ENCODE measurements at places on chromosomes 6 and 20.
A peak's percentile ranks its signal among the peaks of the same experiment; 100 is the strongest.

DNA sequence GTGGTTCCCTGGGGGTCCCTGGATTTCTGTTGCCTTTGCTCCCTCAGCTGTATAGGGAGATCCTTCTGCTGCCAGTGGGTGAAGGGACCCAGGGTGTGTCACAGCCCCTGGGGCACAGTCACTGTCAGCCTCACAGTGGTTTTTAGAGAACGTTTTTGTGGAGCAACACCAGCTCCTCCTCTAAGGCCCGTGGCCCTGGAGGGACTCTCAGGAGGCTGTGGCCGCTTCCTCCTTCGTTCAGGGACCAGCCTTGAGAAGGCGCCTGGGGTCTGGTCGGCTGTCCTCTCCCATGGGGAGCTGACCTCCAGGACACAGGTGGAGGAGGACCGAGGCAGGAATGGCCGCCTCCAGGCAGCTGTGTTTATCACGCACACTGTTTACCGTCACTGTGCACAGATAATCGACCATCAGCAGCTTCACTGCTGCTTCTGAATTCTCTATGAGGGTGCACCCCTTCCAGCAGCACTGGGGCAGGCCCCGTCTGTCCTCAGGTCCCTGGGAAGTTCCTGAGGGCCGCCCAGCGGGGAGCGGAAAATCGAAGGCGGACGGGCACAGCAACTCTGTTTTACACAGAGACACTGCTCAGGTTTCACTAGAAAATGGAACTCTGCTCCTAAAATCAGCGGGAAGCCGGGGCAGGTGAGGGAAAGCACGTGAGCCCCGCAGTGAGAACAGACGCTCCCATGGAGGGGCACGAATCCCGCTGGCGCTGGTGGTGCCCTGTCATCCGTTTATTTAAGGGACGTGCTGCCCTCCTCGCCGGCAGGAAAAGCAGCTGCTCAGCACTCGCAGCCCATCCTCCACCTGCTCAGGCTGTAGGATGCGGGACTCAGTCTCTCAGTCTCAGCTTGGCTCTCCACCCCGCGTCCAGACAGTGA is 10.4 kb upstream of the FRMD1 start:
- DNase-seq, result no peak

GRCh38 chr6:80196906-80197305 is 90.4 kb downstream of the BCKDHB start:
- DNase-seq, result no peak

DNA sequence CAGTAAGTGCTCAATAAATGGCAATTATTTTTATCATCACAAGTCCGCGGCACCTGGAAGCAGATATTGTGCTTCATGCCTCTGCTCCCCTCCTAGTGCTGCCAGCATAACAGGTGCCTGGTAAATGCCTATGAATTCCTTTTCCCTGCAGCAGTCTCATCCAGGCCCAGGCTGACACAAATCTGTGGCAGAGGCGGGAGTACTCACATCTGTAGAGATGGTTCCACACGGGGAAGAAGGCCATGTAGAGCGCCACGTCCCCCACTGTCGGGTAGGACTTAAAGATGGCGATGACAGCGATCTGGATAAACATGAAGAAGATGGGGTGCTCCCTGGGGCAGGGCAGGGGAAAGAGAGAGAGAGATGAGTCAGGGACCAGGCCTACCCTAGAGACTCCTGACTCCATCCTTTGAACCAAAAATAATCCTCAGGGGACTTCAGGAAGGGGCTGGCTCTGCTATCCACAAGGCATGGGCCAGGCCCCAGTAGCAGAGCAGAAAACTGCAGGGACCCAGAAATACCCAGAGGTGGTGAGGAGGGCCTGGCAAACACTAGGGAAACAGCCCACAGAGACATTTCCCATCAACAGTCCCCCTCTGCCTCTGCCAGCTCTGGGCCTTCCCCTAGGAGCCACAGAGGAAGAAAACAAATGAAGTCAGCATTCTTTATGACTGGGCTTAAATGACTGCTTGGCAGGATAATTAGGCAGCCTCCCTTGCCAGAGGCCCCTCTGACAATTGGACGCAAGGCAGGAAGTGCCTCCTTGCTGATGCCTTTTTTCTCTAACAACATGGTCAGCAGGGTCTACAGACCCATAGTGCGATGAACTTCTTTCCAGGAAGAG is 23.0 kb downstream of the MAP1LC3A start:
- DNase-seq, result no peak

DNA sequence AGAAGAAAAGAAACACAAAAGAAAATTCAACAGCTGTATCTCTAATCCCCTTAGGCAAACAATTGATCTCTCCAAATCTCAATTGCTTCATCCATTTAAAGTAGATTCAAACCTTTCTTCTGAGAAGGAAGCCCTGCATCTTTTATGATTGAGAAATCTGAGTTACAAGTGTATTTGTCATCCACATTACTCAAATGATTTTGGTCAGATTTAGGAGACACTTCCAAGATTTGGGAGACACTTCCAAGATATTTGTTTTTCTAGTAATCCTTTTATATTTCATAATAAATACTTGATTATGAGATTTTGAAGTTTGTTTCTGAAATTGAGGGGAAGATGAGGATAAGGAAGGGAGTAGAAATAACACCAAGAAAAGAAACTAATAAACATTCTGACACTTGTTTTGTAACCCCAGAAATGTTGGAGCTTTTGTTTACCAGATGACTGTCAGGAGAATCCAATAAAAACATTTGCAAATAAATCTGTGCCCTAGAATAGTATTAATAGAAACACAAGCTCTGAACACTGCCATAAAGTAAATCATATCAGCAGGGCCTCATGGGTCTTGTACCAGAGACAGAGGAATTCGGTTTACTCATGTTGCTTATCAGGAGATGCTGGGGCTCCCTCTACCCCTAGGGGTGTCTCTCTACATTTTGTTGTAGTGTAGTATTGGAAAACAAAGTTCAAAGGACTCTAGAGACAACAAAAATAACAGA is 314.3 kb upstream of the NT5E start:
- no peak for DNase-seq

DNA sequence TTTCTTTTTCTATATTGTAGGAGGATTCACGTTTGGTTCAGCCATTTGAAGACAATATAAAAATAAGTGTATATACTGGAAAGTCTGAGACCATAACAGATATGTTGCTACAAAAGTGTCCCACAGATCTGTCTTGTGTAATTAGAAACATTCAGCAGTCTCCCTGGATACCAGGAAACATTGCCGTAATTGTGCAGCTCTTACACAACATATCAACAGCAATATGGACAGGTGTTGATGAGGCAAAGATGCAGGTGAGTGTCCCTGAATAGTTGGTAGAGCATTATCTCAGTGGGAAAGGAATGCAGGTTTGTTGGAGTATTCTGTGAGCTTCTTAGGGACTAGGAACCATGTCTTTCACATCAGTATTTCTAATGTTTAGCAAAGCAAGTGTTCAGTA is 18.3 kb upstream of the ADGRF4 start:
- DNase-seq, result no peak

DNA sequence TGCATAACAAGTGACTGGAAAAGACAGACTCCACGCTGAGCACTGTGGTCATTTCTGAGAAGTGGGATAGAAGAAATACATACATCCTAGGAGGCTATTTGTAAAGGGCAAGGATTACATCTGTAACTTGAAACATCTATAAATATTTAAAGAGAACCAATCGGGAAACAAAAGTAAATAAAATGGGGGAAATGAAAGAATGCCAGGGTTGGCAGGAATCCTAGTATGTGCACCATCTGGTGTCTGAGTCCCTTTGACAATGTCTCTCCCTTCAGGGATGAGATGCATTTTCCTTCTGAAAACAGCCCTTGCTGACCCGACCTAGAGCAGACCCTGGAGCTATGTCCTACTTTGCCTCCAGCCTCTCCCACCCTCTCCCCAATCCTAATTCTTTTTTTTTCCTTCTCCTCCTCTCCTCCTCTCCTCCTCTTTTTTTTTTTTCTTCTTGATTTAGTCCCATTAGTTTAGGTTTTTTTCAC is 53.2 kb downstream of the VSTM2L start:
- DNase-seq, result no peak

DNA sequence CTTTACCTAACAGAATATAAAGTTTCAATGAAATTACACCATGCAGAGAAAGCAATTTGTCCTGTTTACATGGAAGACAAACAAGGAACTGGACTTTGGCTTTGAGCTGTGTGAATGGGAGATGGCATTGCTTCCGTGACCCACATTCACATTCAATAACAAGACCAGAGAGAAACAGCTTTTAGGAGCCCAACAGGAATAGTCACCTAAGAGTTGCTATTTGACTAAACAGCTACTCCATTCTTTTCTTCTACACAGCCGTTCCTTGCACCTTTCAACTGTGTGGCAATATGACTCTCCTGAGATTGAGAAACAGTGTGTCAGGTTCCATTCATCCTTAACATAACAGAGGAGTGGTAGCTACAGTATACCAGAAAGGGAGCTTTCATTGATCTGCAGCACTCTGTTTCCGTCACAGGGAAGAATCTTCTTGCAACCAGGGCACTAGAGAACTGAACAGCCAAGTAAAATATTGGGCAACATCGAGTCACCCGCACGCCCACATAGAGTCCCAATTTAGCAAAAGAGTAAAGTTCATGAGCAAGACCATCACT is 355.1 kb downstream of the HAO1 start:
- DNase-seq, result no peak

GRCh38 chr6:126701676-126702560 is 362.0 kb downstream of the CENPW start:
- DNase-seq, result peak; percentile 2

- no peak for DNase-seq
Measured at GRCh38 chr6:115001731-115002350, 659.0 kb upstream of the HS3ST5 start.

- no peak for DNase-seq
Measured at GRCh38 chr6:17165383-17165782, 63.5 kb downstream of the STMND1 start.

DNA sequence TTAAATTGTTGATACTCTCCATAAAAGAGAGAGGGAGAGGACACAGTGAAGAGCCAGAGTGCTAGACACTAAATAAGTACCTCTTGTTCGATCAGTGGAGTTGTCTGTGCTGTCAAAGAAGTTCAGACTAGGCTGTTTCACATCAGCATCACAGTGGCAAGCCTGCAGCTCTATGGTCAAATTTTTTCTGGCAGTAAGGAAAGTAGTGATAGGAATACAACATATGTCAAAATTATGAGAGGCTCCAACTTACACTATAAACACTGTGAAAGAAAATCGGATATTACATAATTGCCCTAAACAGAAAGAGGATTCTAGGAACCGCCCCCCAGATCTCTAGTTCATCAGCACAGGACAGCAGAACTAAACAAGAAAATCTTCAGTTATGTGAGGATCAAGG is 23.1 kb downstream of the DNAH8 start:
- DNase-seq, result no peak

GRCh38 chr6:16184129-16184528 is 54.3 kb upstream of the GMPR start:
- DNase-seq, result no peak

DNA sequence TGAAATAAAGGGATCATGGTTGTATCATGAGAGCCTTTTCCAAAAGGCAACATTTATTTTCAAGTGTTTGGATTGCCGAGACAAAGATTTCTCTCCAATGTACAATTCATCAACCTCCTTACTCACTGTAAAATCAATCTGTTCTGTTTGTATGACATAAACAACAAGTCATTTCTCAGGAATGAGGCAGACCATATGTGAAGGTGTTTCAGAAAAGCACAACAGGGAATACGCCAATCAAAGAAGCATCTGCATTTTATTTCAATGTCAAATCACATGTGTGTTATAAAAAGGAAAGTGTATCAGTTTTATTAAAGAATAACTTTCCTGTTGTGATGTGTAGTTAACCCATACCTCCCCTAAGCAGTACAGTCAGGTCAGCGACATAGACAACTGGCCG is 653.7 kb downstream of the TFAP2A start:
- no peak for DNase-seq

GRCh38 chr20:20073801-20074371 is 21.6 kb downstream of the CFAP61 start:
- DNase-seq, result no peak

GRCh38 chr6:141956046-141956761 is 176.5 kb upstream of the GJE1 start:
- DNase-seq, result no peak

DNA sequence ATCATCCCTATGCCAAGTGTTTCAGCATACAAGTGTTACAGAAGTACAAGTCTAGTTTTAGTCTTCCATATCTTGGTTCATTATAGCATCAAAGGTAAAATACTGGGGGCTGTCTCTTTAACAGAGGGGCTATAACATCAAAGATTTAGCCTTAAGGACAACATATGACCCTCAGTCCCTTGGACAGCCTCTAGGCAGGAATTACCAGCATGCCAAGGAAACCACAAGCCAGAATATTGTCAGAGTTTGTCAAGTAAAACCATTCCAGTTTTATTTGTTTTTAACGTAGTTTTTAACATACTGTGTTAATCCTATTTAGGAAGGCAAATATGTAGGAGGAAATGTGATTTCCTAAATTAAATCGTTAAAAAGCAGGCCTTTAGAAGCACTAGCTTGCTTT is 18.6 kb downstream of the ZKSCAN8 start:
- DNase-seq, result no peak

GRCh38 chr20:52473186-52473585 is 281.6 kb upstream of the ZFP64 start:
- DNase-seq, result no peak

- no peak for DNase-seq
Measured at GRCh38 chr6:119012521-119012920, 65.9 kb downstream of the FAM184A start.

- no peak for DNase-seq
Measured at GRCh38 chr6:38631186-38631783, 8.4 kb downstream of the BTBD9 start.

DNA sequence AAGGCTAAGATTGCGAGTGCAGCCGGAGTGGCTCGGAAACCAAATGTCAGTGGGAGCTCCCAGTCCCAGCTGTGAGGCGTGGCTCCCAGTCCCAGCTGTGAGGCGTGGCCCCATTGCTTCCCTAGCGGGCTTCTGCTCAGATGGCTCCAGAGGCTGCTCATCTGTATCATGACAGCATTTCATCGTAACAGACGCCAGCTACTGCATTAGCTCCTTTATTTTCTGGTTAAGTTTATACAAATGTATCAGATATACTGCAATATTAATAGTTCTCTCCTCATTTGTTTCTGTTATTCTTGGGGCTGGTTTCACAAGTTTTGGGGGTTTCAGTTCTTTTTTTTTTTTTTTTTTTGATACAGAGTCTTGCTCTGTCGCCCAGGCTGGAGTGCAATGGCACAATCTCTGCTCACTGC is 34.7 kb upstream of the TBXT start:
- no peak for DNase-seq

DNA sequence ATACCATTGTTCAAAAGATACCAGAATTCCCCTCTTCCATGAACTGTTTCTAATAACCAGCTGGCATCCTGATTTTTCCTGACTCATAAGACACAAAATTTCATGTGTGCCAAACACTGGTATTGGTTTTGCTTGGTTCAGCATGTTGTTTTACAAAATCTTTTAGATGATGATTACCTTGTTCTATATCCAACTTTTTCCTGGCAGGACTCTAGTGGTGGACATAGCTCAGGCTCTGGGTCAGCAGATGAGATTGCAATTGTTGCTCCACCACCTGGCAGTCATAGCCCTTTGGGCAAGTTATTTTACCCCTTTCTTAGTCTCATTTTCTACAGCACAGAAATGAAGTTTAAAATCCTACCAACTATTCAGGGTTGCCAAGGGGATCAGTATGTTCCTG is 6.2 kb downstream of the TRIM38 start:
- no peak for DNase-seq

- DNase-seq, result no peak
Measured at GRCh38 chr6:321158-321438, 28.8 kb downstream of the DUSP22 start.

GRCh38 chr20:20505554-20505953 is 137.7 kb downstream of the INSM1 start:
- DNase-seq, result no peak

GRCh38 chr20:3514012-3514642 is 43.3 kb downstream of the ATRN start:
- DNase-seq, result no peak
